GF-D8 (cell line): ENCODE measurements at places on chromosomes 12 and 14.

- DNase-seq, result no peak
Measured at GRCh38 chr14:88505621-88506020, 49.2 kb downstream of the PTPN21 start.

GRCh38 chr12:71562676-71563595 lies 100.7 kb downstream of the ZFC3H1 start:
- no peak for DNase-seq

DNA sequence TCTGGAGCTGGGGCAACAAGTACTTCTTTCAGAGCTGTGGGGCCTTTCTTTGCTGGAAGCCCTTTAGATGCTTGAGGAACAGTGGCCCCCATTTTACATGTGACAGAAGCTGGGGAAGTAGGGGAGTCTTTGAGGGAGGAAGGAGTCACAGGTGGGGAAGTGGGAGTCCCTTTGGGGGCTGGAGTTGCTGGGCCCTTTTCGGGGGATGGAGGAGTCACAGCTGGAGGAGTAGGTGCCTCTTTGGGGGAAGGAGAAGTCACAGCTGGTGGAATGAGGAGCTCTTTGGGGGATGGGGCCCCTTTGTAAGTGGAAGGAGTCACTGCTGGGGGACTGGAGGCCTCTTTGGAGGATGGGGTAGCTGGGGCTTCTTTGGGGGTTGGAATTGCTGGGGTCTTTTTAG lies 8.6 kb downstream of the NACA start:
- no peak for DNase-seq

- DNase-seq, result no peak
Measured at GRCh38 chr14:105085766-105086165, 20.5 kb upstream of the GPR132 start.

- DNase-seq, result no peak
Measured at GRCh38 chr12:114984634-114985061, 300.7 kb upstream of the TBX3 start.

DNA sequence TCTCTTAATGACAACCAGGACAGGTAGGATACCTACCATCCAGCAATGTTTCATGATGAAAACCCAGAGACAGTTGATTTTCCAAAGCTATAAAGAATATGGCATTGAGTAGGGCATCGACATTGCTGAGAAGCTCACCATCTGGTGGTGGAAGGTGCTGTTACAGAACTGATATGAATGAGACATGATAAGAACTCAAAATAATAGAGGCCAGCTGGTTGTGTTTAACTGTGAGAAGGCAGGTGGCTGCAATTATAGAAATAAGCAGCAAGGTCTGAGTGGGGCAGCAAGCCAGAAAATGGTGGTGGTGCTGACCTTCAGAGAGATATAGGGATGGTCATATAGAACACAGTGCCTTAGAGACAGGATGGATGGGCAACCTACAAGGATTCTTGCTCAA lies 449.7 kb downstream of the BTG1 start:
- DNase-seq, result no peak

GRCh38 chr12:95881331-95881955 lies 22.7 kb downstream of the SNRPF start:
- DNase-seq, result no peak

- no peak for DNase-seq
Measured at GRCh38 chr14:70036665-70037064, 152.1 kb downstream of the SLC8A3 start.

GRCh38 chr14:59454139-59454538 lies 11.0 kb downstream of the GPR135 start:
- DNase-seq, result no peak

GRCh38 chr12:99110868-99111267 lies 465.8 kb downstream of the APAF1 start:
- no peak for DNase-seq

DNA sequence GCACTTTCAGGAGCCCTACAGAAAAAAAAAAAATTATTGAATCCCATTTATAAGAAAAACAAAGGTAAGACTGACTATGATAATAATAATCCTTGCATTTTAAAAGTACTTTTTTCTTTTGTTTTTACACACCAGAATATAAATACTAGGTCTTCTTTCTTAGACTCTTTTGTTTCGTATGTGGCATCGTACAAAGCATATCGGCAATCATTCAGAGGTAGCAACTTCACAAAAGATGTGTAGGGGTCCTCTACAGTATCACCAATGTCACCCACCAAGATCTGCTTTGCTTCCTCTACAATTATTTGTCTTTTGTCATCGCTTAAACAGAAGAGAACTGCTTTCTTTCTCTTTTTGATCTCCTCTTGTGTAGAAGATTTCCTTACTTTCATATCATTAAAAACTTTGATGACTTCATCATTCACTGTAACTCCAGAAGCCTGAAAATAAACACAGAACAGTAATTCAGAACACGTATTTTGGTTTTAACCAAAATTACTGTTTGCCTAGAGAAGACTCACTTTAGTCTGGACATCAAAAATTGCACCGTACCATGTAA lies 1.2 kb downstream of the CFL2 start:
- DNase-seq, result no peak

- no peak for DNase-seq
Measured at GRCh38 chr14:21882226-21882625, 208.6 kb upstream of the OR4E1 start.

- no peak for DNase-seq
Measured at GRCh38 chr14:99333841-99334635, 62.0 kb upstream of the BCL11B start.

- no peak for DNase-seq
Measured at GRCh38 chr14:96316087-96316486, 47.1 kb downstream of the ATG2B start.

DNA sequence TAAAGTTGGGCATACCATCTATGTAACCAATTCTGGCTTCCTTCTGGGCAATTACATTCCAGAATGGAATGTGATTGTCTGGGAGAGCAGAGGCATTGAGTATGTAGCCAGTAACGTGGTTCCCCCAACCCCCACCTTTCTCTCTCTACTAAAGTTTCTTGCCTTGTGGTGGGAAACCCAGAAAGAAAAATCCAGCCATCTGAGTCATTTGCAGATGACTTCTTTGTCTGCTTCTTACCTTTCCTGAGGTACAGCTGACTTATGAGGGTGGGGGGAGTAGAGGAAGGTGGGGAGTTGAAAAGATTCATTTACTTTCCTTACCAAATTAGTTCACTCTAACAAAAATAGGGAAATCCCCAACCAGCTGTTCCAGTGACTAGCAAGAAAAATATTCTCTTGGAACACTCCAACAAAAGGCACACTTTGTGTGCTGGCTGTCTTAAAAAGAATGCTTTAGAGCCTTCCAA lies 112.1 kb upstream of the FRMD6 start:
- DNase-seq, result no peak

DNA sequence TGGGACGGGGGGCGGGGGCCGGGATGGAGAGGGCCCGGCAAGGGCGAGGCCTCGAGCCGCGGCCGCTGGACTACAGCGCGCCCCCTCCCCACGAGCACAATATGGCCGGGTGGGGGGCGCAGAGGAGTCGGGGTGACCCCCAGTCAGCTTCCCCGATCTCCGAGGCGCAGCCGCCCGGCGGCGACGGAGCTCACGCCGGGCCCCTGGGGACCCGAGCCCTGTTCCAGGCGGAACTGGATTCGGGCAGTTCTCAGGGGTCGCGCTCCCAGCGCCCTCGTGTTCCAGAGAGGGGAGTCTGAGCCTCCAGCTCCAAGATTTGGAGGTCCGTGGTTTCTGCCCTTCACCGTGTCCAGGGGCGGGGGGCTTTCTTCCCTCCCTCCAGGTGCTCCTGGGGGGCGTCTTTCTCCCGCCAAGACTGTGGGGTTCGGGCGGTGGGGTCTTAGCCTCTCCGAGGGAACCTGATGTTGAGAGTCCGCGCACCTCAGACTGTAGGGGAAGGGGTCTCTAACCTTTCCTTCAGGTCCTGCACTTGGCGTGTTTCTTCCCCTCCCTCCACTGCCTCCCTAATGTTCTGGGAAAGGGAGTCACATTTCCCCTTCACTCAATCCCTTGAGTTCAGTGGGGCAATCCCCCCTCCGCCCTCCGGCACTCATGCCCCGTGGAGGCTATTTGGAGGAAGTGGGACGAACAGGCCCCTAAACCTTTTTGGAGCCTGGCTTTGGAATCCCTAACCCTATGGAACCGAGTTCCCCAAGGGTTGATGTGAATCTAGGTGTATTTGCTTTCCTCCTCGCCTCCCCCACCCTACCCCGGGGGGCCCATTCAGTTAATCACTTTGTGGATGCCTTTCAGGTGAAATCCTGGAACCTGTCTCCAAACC lies 584 bp downstream of the ACVR1B start:
- no peak for DNase-seq

GRCh38 chr12:57152639-57153038 lies 5.2 kb upstream of the LRP1-AS start:
- no peak for DNase-seq

GRCh38 chr12:19005257-19005801 lies 124.2 kb upstream of the PLEKHA5 start:
- DNase-seq, result no peak

DNA sequence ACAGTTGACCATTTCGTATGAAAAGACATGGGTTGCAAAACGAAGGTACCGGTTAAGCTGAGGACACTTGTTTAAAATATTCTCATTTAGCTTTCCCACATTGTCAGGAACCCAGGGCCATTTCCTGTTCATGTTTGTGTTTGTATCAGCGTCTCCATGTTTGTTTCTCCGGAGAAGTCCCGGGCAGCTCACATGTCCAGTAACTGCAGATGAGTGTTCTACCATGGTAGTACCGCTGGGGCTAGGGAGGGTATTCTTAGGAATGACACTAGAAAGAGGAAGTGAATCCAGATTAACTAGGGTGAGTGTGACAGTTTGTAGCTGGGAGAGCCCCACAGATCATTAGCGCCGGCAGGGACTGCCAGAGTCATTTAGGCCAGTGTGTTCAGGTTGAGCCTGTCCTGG lies 50.0 kb upstream of the EVL start:
- no peak for DNase-seq

GRCh38 chr14:59882957-59883356 lies 12.4 kb upstream of the RTN1 start:
- no peak for DNase-seq

DNA sequence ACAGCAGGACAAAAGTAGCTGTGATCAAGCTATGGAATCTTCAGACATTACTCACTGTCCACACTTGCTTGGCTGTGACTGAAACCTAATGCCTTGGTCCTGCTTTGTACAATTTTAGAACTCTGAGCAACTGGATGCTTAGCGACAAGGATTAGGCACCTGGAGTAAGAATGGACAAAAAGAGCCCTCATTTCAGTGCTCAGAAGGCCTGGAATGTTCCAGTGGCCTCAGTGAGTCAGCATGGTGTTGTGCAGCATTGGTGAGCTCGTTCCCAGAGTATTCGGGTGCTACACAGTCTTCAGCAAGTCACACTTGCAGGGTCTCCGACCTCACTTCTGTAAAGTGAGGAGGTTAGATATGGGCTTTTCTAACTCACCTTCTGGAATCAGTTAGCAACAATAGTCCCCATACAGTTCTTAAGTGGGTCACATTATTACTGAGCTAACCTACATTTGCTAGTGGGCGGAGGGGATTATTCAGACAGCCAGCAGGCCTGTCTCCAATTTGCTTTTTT lies 108.0 kb upstream of the MDM1 start:
- DNase-seq, result no peak

GRCh38 chr14:33539918-33540357 lies 410.9 kb downstream of the EGLN3 start:
- no peak for DNase-seq

DNA sequence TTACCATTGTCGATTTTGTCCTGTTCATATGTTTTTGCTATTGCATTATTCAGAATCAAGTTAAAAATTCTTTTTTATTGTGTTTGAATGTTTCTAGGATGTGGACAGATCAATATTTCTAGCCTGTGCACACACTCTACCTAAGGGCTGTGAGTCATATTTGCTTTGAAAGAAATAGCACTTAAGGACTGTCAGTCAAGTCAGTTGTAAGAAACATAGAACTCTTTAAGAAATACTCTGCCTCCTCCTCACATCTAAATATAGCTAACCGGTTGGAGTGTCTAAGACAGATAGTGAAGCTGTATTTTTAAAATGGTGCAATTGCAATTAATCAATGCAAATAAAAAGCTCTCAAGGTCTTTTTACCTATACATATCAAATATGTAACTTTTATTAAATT lies 17.9 kb upstream of the MGST1 start:
- no peak for DNase-seq

- no peak for DNase-seq
Measured at GRCh38 chr12:32828552-32828951, 68.0 kb downstream of the PKP2 start.

GRCh38 chr12:39627914-39628313 lies 8.3 kb upstream of the ABCD2 start:
- no peak for DNase-seq

GRCh38 chr12:79223210-79223609 lies 358.6 kb downstream of the SYT1 start:
- DNase-seq, result no peak

GRCh38 chr12:106436164-106436563 lies 78.6 kb downstream of the POLR3B start:
- no peak for DNase-seq

DNA sequence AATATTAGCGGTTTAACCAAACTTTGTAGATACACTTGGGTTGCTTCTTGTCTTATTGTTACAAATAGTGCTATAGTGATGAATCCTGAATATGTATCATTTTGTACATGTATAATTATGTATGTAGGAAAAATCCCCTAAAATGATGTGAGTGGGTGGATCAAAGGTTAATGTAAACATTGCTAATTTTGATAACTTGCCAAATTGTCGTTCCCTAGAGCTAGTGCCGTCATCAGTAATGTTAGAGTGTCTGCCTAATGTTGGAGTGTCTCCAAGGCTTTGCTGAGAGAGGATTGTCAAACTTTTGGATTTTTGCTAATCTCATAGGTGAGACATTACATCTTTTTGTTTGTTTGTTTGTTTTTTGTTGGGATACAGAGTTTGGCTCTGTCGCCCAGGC lies 44.4 kb downstream of the AEBP2 start:
- no peak for DNase-seq

- peak; percentile 66 for DNase-seq
Measured at GRCh38 chr12:32586390-32586789, 92.7 kb upstream of the DNM1L start.

DNA sequence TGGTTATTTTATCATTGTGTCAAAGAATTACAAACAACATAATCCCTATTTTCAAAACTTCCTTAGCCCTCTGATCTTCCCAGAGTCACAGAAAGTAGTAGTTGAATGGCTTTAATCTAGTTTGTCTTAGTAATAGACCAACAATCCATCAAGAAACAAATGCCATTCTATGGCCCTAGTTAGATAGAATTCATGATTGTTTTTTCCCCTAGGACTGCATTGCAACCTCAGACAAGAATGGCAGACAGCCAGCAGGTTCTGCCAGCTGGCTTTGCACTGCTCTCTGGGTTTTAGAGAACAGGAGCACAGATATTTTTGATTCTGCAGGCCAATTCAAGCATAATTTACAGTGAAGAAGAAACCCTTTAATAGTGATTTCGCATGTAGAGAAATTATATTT lies 33.8 kb downstream of the SYT1 start:
- no peak for DNase-seq

GRCh38 chr12:31474751-31475150 lies 116.2 kb downstream of the DENND5B start:
- no peak for DNase-seq

GRCh38 chr12:46401662-46402061 lies 29.1 kb upstream of the SLC38A2 start:
- DNase-seq, result no peak
